Stimulated activated CD8-positive, alpha-beta memory T cell treated with anti-CD3 and anti-CD28 coated beads, Interleukin-12 subunit alpha, Interleukin-12 subunit beta, amount 100 ng/mL, for 1 hour (primary cell): ENCODE measurements at places on chromosomes 5 and 9.

- DNase-seq, result no peak
These were observed 41.3 kb downstream of the TMEM174 start for GRCh38 chr5:73214306-73214705.

DNA sequence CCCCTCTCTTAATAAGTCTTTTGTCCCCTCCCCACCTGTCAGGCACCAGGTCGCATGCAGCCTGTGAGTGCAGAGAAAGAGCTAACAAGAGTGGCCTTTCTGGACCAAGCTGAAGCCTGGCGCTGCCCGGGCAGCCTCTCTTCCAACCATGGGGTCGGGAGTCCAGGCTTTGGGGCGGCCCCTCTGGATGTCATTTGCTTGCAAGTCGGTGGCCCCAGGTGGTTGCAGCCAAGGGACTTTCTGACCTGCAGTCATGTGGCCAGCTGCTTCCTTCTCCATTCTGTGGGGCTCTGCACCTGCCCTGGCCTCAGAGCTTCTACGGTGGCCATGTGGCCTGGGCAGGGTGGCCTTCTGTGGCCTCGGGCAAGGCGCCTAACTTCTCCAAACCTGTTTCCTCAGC is 159.7 kb downstream of the DAB2IP start:
- DNase-seq, result no peak

- no peak for DNase-seq
These were observed 64.8 kb downstream of the GDNF start for GRCh38 chr5:37774912-37775483.

- no peak for DNase-seq
These were observed 32.4 kb upstream of the ZFR start for GRCh38 chr5:32476891-32477290.

GRCh38 chr5:10854506-10855277 is 93.7 kb upstream of the DAP start:
- no peak for DNase-seq

DNA sequence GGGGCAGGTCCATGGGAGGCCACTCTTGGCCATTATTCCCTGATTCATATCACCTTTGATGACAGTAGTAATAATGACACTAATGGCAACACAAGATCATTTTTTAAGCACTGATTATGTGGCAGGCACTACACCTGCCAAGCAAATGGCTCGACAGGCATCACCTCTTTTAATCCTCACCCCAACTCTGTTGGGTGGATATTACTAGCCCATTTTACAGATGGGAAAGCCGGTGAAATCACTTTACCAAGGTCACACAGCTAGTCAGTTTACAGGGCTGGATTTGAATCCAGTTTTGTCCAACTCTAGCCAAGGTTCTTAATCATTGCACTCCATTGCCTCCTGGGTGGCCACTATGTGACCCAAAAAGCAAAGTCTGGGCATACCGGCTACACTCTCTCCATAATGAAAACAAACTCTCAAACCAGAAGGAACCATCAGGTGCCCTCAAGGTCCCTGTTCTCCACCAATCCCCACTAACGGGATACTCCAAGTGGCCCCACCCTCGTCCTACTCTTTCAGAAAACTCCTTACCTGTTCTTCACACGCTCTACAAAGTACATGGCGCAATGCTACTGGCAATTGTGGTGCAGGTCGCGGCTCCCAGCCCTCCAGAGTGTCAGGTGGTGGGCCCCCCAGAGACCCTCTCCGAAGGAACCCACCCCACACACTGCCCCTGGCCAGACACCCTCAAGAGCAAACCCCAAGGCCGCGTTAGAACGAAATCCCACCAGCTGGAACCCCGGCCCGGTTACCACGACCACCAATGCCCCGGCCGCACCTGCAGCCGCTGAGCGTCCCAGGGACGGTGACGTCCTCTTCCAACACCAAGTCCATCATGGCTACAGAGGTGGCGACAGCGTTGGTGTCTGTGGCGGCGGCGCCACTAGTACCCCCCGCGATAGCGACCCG is 572 bp downstream of the CDK5RAP2 start:
- no peak for DNase-seq

- DNase-seq, result no peak
These were observed 17.4 kb downstream of the CEP78 start for GRCh38 chr9:78253285-78253684.

DNA sequence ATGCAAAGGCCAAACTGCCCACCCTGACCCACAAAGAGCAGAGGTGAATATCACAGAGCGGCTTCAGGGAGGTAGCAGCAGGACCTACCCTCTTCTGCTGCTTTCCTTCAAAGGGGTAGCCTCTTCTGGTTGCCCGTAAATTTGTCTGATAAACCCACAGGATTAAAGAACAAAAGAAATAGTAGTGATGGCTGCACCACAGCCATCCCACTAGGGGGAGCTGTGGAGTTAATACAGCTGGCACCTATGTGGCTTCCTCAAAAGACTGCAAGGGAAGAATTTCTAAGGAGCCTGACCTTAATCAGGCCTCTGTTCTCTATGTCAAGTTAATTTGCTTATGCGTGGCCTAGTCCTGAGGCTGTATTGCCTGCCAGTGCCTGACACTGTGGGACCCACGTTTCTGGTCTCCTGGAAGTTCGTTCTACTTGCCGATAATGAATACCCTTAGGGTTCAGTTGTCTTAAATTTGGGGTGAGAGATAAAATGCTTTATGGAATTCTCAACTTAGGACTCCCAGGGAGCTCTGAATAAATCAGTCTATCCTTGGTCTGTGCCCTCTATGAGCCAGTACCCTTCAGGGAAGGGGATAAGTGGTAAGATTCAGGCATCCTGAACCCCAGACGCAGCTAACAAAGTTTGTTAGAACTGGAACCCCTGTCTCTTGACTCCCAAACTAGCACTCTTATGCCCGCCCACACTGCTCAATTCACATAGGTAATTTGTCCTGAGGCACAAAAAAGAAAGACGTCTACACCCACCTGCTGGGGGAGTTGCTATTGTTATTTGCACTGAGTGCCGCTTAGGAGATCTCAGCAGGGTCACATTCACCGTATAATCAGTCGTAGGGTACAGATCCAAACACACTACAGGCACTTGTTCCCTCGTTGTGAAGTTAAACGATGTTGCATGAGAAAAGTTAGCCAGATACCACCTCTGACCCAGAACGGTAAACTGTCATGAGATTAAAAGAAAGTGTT is 77.1 kb downstream of the SUSD1 start:
- DNase-seq, result peak; percentile 49

GRCh38 chr9:69325409-69326212 is 596 bp downstream of the ENTREP1 start:
- no peak for DNase-seq

- DNase-seq, result no peak
These were observed 11.5 kb downstream of the RGS3 start for GRCh38 chr9:113475031-113475430.

GRCh38 chr5:25009063-25009462 is 364.3 kb upstream of the CDH10 start:
- DNase-seq, result no peak

DNA sequence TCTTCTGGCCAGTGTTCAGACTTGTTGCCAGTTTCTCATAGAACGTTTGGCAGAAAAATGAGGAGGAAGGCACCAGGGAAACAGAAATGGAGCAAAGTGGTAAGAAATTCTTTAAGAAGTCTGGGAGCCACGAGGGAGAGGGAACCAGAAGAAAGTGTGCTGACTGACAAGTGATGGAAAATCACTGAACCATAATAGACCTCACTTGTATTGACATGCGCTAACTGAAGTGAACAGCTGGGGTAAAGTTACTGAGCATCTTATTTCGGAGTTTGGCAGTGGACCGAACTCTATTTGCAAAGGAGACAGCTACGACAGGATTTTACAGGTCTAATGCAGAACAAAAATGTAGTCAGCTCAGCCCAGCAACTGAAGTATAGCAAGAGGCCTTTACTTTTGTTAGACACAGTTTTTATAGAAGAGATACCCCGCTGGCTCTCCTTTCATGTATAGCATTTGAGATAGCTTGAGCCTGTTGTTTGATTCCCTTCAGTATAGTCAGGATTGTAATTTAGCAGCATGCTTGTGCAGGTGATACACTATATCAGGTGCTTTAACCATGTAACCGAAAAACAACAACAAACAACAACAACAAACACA is 53.6 kb downstream of the HMHB1 start:
- DNase-seq, result no peak

GRCh38 chr9:8224381-8224801 is 424.8 kb upstream of the DMAC1 start:
- no peak for DNase-seq

- no peak for DNase-seq
These were observed 267.2 kb downstream of the MED10 start for GRCh38 chr5:6111131-6111530.

- no peak for DNase-seq
These were observed 49.0 kb upstream of the RAPGEF6 start for GRCh38 chr5:131684051-131684450.

DNA sequence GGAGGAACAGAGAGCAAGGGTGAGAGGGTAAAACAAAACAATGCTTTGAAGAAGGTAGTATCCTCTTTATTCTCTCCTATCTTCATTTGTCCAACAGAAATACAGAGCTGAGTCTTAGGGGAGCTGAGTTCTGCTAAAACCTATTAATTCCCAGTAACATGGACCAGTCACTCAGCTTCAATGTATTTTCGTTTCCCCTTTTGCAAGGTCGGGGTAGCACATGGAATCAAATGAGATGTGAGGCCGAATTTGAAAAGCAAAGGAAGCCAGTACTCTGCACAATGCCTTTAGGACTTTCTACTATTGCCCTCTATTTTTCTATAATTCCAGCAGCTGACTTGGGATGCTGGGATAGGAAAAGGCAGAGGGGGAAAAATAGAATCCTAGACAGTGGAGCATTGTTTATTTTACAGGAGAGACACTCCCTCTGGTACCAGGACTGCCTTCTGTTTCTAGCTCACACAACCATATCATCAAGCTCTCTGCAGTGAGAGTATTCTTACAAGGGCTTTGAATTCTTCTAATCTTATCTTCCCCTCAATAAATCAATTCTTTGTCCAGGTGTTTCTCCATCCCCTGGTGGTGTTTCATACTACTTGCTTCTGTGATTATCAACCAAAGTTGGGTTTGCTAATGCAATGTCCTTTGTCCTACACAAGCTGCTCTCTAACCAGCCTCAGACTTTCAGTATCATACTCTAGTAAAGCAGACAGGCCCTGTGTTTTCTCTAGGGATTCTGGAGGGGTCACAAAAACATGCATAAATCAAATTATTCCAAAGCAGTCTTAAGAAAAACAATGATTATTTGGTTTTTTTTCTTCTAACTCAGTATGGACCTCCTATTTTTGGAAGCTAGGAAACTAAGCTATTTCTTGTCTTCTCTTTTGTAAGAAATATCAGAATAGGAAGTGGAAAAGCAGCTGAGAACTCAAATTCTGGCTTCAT is 341.5 kb downstream of the OSTF1 start:
- no peak for DNase-seq
